ENCODE measurements at places on chromosomes 7 and 10. TPM values are rescaled to one million over a fixed set of nuclear protein-coding genes. Genes with fewer than 3 reads are reported as not detected.

FEZF1 gene
- total RNA-seq = not detected

EBLN1 gene
- total RNA-seq = not detected

CYP2W1 gene
- total RNA-seq = 2.5 TPM

HOXA11 gene
- total RNA-seq = not detected

TAS2R41 gene
- not detected for total RNA-seq

CALML5 gene
- total RNA-seq = not detected

ZNF804B gene
- total RNA-seq = not detected

HABP2 gene
- 0.88 TPM for total RNA-seq

CACNB2 gene
- 43.7 TPM for total RNA-seq

CCDC3 gene
- 1.1 TPM for total RNA-seq

PRF1 gene
- 4.6 TPM for total RNA-seq

GPAM gene
- total RNA-seq = 7.0 TPM

ABCC2 gene
- total RNA-seq = 83.0 TPM

RPEL1 gene
- total RNA-seq = 0.88 TPM

PDZD7 gene
- 0.83 TPM for total RNA-seq

SPDYE6 gene
- total RNA-seq = not detected

ACHE gene
- 21.7 TPM for total RNA-seq

LLCFC1 gene
- total RNA-seq = not detected

FAM25G gene
- total RNA-seq = not detected

GRCh38 chr7:152968514-152968913 is 209.0 kb downstream of the ACTR3B start:
- no peak for DNase-seq

GRCh38 chr10:49055221-49055849 is 60.0 kb downstream of the VSTM4 start:
- DNase-seq = no peak

GRCh38 chr7:154308928-154309327 is 256.7 kb downstream of the DPP6 start:
- DNase-seq = no peak

DNA sequence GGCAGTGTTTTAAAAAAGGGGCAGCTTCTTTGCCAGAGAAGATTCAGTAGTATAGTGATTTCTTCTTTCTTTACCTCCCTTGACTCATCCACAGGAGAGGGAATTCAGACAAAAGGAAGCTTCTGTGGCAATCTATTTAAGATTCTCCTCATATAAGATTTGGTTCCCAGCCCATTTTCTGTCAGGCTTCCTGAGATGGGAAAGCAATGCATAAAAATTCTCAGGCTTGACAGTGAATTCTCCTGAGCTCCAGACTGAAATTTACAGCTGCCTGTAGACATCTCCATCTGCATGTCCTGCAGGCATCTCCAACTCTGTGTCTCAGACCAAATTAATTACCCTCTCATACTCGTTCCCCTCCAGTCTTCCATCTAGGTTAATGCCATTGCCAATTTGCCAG is 72.8 kb downstream of the TSPAN12 start:
- DNase-seq = no peak

GRCh38 chr10:75108684-75109458 is 2.6 kb upstream of the SAMD8 start:
- peak; percentile 9 for DNase-seq

- DNase-seq = no peak
These were observed 92.4 kb downstream of the MICALL2 start for GRCh38 chr7:1366801-1367405.

GRCh38 chr10:45075216-45075615 is 74.5 kb downstream of the ZNF22 start:
- no peak for DNase-seq

DNA sequence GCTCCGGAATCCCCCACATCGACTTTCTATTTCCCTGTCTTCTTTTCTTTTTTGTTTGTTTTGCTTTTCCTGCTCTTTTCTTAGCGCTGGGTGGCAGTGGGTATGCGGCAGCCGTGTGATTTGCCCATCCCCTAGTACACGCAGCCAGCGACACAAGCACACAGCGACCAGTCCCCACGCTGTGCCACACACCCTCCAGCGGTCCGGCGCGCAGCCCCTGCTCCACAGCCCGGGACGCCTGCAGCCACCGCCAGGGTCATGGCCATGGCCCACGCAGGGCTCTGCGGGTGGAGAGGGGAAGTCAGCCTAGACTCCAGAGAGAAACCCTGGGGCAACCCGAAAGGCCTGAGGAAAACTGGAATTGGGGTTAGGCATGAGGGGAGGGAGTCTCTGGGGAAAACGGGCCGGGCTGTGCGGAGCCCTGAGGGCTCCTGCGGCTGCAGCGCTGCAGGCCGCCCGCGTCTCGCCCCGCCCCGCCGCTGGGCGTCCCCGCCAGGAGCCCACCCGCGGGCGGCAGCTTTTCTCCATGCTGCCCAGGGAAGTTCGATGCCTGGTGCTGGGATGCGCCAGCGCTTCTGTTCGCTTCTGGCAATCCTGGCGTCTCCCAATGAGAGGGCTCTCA is 2.5 kb downstream of the CHRM2 start:
- DNase-seq = peak; percentile 40

- DNase-seq = no peak
These were observed 34.6 kb downstream of the MPLKIP start for GRCh38 chr7:40099837-40100236.

- no peak for DNase-seq
These were observed 16.8 kb upstream of the HBP1 start for GRCh38 chr7:107152011-107152410.

- DNase-seq = no peak
These were observed 265.3 kb upstream of the LRGUK start for GRCh38 chr7:133861876-133862275.

DNA sequence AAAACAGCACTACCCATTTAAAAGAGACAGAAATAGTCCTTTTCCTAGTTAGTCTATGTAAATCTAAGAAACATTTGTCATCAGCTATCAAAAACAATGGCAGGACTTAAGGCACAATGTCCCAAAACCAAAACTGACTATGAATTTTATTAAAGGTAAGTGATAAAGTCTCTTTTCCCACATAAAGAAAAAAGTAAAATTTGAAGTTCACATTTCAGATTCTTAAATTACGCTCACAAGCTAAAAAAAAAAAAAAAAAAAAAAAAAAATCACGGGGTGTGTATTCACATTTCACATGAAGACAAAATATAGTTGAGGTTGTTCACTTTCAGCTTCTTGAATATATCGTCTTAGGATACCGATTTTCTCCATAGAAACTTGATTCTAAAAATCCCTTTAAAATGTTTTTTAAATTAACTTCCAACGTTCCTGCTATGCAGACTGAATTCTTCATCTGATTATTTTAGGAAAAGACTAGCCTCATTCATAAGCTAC is 1.6 kb downstream of the P4HA1 start:
- no peak for DNase-seq

GRCh38 chr7:149875396-149875795 is 1.6 kb downstream of the ATP6V0E2 start:
- peak; percentile 12 for DNase-seq

GRCh38 chr10:54758791-54759190 is 42.2 kb downstream of the PCDH15 start:
- DNase-seq = no peak

- DNase-seq = no peak
These were observed 8.9 kb downstream of the HK1 start for GRCh38 chr10:69287181-69287580.

DNA sequence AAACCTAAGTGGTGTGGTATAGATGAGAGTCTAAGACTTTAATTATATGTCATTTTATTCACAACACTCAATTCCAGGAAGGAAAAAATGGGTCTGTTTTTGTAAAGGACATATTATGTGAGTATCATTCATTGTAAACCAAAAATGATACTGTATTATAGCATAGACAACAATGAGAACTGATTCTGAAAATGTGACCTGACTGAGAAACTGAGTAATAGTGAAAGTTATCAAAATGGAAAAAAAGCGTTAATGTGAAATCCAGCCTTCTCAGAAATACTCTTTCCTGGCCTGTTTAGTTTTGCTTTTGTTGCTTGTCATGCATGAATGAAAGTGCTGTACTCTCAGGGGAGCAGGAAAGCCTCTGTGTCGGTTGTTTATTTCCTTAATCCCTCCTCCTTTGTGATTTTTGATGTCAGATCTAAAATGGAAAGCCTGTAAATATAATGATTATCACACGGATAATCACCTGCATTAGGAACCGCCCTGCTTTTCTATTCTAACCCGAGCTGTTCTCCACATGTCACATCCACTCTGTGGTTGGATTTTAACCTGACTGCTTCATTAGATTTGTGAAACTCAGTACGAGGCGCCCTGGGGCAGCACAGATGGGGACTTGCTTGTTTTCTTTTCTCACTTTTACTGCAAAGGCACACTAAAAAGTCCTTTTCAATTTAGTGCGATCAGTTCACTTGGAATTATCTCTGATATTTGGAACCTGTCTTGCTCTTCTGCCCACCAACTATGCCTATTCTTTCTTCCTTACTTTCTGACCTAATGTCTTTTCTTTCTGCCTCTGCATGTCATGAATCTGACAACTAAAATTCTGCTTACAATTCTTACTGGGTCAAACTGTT is 240.9 kb upstream of the KAT6B start:
- no peak for DNase-seq

GRCh38 chr7:133871757-133872156 is 255.4 kb upstream of the LRGUK start:
- DNase-seq = no peak

DNA sequence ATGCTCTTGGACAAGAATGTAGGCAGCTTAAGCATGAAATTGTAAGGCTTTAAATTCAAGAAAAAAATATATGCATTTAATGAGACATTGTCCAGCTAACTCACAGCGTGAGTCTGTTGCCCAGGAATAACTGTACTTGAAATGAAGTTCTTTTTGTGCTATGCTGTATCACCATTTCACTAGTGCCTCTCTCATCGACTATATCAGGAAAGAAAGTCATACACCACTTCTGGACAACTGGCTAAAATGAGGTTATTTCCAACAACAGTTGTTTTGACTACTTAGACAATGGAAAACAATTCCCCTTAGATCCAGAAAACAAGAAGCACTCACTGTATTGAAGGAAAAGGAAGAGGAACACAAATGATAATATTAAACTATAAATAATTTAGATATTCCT is 251.8 kb downstream of the CRPPA start:
- no peak for DNase-seq

- DNase-seq = no peak
These were observed 154.0 kb downstream of the RAB11FIP2 start for GRCh38 chr10:117892681-117893220.

GRCh38 chr10:74557098-74557497 is 269.3 kb upstream of the KAT6B start:
- no peak for DNase-seq

GRCh38 chr7:28062197-28062991 is 118.2 kb downstream of the JAZF1 start:
- peak; percentile 80 for DNase-seq

GRCh38 chr10:31584876-31585275 is 265.9 kb downstream of the ZEB1 start:
- no peak for DNase-seq

GRCh38 chr10:64369885-64370773 is 848.9 kb downstream of the REEP3 start:
- DNase-seq = no peak

GRCh38 chr7:92056286-92056685 is 78.0 kb downstream of the CYP51A1 start:
- DNase-seq = no peak

DNA sequence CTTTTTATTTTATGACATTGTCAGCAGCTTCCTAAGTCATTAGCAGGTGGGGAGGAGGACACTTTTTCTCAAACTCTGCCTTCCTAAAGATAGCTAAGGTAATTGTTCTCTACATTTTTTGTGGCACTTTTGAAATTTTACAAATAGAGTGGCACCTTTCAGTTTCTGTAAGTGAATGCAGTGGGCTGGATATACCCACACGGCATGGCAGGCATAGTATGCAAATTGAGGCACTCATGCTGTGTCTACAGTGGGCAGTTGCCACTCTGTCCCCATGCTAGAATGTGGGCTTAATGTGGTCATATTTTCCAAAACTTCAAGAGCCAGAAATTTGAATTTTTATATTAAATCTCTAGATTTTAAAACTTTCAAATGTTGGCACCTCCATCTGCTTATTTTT is 12.8 kb upstream of the SH3PXD2A start:
- DNase-seq = no peak

- DNase-seq = no peak
These were observed 228.4 kb upstream of the DGKB start for GRCh38 chr7:15130666-15131541.

- DNase-seq = no peak
These were observed 5.6 kb upstream of the RAMP3 start for GRCh38 chr7:45151967-45152366.

DNA sequence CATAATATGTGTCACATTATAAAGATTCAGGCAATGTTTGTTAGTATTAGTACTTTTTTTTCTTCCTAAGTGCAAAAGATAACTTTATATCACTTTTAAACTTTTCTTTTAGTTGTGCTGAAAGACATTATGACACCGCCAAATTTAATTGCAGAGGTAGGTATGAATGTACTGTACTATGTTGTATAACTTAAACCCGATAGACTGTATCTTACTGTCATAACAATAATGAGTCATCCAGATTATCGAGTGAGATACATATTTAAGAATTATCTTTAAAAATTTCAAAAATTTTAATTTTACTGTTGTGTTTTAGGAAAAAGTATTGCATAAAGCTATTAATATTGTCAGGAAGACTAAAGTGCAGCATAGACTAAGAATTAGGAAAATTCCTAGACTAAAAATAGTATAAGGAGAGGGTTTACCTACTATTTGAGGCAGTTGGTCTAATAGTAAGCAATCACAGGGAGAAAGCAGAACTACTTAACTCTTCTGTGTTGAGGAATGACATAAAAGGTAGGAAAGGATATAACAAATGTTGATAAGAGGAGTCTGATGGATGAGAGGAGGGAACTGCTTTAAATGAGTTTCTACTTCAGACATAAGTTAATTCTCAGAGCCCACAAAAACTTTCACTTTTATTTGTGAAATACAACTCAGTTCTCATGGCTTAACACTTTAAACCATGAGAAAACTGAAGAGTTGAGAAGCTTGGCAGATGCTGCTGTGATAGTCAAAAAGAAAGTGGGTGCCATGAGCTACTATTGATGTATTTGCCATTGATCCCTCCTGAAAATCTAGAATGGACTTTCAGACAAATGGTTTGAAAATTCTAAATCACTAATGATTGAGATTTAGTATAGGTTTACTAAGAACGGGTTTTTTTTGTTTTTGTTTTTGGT is 67.8 kb downstream of the PTEN start:
- no peak for DNase-seq
